Brain microvascular endothelial cell (primary cell): ENCODE measurements at places on chromosomes 7 and 10.

DNA sequence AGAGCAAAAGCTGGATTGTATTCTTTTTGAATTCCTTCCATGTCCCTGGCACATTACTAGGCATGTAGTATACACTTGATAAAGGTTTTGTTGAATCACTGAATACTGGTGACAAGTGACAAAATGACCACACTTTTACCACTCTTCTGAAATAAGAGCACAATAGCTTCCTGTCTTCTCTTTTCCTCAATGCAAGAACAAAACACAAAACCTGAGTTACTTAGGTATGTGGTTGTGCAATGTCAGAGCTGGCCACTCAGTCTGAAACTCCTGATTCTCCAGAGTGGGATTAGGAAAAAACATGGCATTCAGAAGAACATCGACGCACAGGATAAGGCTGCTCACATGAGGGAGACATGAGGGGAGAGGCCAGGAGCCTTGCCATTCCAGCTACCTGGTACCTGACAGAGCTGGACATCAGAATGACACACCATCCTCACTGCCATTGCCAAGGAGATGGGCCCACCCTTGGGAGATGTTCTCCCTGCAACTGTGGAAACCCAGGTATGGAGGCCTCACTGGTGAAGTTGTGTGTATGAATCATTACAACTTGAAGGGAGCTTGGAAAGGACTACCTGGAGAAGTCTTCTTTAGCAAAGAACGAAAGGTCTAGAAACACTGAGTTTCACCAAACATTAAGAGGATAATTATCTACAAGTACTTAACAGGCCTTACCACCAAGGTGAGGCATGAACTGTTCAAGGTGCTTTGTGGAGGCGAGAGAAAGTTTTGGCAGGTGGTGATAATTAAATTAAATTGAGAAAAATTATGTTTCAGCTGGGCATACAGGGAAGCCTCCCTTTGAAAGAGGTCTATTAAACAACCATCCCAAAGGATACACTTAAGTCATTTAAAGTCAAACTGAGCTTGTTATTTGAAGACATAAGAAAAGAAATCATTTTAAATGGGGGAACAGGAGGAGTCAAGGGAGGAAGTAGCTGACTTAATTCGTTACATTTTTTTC is 246.5 kb upstream of the AOAH start:
- DNase-seq, result no peak

GRCh38 chr10:95755511-95756004 is 405 bp upstream of the ENTPD1 start:
- no peak for DNase-seq

- peak; percentile 32 for DNase-seq
Measured at GRCh38 chr10:30591249-30591670, 38.3 kb downstream of the LYZL2 start.

DNA sequence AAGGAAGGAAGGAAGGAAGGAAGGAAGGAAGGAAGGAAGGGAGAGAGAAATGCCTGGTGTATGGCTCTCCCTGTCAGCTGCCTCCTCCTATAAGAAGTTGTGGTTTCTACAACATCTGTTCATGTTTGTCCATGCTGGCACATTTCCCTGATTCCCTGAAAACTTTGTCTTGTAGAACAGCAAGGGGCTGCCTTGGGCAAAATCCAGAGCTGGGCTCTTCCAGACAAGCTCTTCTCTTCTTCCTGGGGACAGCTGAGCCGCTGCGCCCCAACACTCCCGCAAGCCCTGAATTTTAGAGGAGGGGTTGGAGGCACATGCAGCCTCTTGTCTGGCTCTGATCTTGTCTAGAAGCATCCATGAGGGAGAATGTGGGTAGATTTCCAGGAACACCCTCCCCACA is 282.0 kb upstream of the ADARB2 start:
- DNase-seq, result no peak

DNA sequence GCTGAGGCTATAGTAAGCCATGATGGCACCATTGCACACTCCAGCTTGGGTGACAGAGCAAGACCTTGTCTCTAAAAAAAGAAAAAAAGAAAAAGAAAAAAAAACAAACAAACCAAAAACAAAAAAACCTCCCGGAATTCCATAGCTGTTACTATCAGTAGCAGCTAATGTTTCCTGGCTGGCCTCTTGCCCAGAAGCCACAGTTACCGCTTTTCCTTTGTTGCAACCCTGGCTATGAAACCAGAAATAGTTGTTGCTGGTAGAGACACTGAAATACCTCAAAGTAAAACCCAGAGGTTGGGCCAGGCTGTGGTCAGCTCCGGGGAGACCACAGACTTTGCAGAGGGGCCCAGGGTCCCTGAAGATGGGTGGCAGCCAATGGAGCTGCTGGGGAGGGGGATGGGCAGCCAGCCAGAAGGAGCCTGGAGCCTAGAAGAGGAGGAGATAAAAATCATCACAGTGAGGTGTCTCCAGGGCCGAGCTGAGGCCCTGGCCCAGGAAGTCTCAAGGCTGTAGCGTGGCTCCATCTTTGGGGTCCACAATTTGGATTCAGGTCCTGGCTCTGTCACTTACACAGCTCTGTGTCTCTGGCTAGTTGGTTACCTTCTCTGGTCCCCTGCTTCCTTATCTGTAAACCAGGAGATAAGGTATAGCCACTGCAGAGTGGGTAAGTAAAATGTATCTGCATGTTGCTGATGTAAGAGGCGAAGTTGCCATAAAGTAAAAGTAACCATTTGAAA is 3.4 kb upstream of the CHST12 start:
- peak; percentile 96 for DNase-seq

- no peak for DNase-seq
Measured at GRCh38 chr10:33315891-33316290, 18.6 kb downstream of the NRP1 start.

DNA sequence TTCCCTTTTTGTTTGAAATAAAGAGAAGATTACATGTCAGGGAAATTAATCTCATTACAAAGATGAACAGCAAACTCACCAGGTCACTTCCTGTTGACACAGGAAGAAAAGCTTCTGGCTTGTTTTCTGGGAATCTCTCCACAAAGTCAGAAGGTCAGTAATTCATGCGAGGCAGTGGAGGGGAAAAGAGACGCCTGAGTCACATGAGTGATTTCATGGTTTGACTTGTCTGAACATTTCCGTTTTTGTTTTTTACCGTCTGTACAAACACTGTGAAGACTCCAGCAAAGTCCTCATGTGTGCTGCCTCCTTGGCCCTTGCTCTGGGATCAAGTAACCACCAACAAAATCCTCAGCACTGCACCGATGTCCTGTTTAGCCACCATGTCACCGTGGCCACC is 2.5 kb upstream of the HABP2 start:
- peak; percentile 25 for DNase-seq
